A549 treated with AZD2906 at 1 μM for 4 hours (cell line): ENCODE measurements at places on chromosomes 3 and 15. TPM values are rescaled to one million over a fixed set of nuclear protein-coding genes. Genes with fewer than 3 reads are reported as not detected.

NR2F2 gene
- total RNA-seq, result 18.5 to 24.5 TPM (median 21.9 TPM) in 5 replicates

ZFAND6 gene
- total RNA-seq, result 92.4 to 123 TPM (median 97.8 TPM) in 5 replicates

TMC3 gene
- not detected in 5 replicates for total RNA-seq

IL17RC gene
- 28.0 to 34.0 TPM (median 32.0 TPM) in 5 replicates for total RNA-seq

ZNF502 gene
- total RNA-seq, result 1.2 to 2.2 TPM (median 1.5 TPM) in 5 replicates

MUC20 gene
- total RNA-seq, result 0.30 to 0.87 TPM (median 0.61 TPM) in 5 replicates
